Stimulated activated CD4-positive, alpha-beta T cell treated with anti-CD3 and anti-CD28 coated beads, Interleukin-15, amount 100 ng/mL, for 48 hours (primary cell): ENCODE measurements at places on chromosomes 5 and 9.

DNA sequence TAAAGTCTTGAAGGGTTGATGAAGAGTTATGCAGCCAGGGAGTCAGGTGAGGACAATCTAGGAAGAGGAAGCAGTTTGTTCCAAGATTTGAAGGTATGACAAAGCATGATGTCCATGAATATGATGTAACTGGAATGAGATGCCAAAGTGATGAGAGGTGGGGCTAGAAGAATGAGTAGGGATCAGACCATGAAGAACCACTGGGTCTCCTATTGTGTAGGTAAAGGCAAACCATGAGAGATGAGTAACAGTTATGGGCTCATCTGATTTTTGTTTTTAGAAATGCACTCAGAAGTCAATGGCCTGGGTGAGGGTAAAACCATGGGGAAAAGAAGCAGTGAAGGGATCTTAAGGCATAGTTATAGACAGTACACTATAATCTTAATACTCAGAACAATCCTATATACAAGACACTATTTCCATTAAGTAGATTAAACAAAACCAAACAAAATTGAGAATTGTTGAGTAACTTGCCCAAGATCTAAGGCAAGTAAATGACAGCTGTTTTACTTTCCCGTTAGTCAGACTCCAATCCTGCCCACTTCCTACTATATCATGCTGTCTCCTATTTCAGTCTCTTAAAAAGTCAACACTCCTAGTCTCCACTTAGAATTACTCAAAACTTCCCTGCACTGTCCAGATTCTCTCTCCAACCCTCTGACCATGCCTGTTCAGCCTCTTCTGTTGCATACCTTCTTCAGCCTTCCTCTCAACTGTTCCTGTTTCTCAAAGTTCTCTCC, 393.8 kb upstream of the MEF2C start:
- DNase-seq: no peak

- no peak for DNase-seq
Measured at GRCh38 chr9:81497091-81497490, 192.3 kb downstream of the TLE1 start.

- DNase-seq: no peak
Measured at GRCh38 chr9:3828495-3828894, 302.7 kb upstream of the RFX3 start.

DNA sequence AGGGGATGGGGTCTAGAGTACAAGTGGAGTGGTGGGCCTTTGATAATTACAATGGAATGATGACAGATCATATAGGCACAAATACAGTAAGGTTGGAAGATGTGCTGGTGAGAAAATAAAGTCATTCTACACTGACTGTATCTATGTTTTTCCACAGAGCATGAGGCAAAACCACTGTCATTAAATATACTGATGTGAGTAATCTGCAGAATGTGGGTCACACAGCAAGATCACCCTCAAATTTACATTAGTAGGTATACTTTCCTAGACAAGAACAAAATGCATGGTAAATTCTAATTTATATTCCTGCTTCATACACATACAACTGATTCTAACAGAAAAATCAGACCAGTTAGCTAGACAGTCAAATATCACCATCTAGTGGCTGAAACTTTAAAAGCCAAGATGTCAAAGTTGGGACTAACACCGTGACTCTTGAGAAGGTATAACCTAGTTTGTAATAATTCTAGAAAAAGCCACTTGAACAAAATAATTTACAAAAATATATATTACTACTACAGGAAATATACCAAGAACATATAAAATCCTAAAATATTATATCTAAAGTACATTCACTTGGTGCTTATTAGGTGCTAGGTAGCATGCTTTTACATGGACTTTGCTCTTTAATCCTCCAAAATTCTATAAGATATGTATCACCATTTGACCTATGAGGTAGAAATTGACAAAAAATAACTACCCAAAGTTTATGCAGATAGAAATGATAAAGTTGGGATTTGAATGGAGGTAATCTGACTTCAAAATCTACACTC, 19.5 kb downstream of the TTC33 start:
- DNase-seq: no peak

GRCh38 chr5:56984445-56984844, 32.5 kb upstream of the MIER3 start:
- DNase-seq: no peak

GRCh38 chr5:129173771-129174170, 79.2 kb downstream of the ISOC1 start:
- DNase-seq: no peak

DNA sequence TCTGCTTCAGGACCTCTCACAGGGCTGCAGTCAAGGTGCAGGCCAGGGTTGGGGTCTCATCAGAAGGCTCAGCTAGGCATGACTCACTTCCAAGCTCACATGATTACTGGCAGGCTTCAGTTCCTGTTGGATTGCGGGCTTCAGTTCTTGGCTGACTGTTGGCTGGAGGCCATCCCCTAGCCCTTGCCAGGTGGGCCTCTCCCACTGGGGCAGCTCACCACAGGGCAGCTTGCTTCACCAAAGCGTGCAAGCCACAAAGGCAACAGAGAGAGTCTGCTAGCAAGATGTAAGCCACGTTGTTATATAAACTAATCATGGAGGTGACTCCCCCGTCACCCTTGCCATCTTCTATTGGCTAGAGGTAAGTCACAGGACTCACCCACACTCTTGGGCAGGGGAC, 14.4 kb downstream of the CPLX2 start:
- DNase-seq: no peak

DNA sequence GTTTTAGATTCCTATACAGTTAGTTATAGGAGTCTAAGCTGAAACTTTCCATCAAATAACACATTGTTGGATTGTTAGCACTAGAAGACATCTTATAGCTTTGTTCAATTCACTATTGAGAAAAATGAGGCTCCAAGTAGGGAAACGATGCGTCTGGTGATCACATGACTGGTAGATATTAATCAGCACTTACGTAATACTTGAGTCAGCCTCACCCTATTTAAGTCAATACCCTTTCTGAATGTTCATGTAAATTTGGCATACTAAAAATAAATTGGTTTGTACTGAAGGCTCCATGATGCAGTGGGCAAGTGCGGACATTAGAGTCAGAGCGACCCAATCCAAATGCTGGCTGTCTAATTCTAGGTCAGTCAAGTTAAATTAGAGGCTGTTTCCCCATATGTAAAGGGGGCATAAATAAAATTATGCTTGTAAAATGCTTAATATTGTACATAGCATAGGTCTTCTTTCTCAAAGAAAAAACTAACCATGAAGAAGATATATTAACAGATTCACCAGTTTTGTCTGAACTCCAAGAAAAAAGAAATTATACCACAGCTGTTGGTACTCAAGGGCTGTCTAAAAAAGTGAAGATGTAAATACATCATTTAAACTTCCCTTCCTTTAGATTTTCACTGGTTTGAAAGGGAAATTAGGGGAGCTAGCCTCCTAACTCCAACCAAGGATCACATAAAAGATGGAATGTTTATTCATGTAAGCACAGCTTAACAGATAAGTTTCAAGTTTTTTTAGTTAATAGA, 406.6 kb upstream of the TLE4 start:
- DNase-seq: no peak

- DNase-seq: no peak
Measured at GRCh38 chr5:168995024-168995423, 305.9 kb downstream of the SLIT3 start.
